ENCODE measurements at places on chromosomes 1 and 21. TPM values are rescaled to one million over a fixed set of nuclear protein-coding genes. Genes with fewer than 3 reads are reported as not detected.

GRCh38 chr1:19240673-19241538 is 10.4 kb downstream of the EMC1 start:
- DNase-seq = peak; percentile 51

DNA sequence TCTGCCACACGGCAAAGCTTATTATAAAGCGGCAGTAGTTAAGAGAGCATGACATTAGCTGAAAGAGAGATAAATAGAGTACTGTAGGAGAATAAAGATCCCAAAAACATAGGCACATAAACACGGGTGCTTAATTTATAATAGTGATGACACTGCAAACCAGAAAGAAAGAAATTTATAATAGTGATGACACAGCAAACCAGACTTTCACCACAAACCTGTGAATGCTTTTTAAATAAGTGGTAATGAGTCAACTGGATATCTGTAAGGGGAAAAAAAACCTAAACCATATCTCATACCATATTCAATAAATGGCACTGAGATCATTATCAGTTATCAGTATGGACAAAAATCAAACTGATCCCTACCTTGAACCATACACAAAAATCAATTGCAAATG is 25.5 kb downstream of the USP1 start:
- DNase-seq = no peak

DNA sequence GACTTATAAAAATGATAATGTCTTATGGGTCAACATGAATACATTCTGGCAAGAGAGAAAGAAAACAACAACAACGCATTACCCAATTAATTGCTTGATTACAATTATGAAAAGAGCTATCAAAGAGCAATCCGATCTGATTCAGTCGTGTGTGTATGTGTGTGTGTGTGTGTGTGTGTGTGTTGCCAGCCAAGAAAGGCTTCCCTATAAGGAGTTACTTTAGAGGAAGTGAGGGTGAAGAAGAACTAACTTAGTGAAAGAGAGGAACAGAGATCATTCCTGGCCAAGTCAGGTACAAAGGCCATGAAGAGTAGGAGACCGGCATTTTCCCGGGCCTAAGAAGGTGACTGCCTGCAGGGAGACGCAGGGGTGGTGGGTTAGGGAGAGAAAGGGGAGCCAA is 9.4 kb downstream of the TMEM35B start:
- no peak for DNase-seq

The CGN gene
- total RNA-seq = 1.8 TPM

GRCh38 chr1:107272321-107272720 is 131.5 kb downstream of the NTNG1 start:
- no peak for DNase-seq

DNA sequence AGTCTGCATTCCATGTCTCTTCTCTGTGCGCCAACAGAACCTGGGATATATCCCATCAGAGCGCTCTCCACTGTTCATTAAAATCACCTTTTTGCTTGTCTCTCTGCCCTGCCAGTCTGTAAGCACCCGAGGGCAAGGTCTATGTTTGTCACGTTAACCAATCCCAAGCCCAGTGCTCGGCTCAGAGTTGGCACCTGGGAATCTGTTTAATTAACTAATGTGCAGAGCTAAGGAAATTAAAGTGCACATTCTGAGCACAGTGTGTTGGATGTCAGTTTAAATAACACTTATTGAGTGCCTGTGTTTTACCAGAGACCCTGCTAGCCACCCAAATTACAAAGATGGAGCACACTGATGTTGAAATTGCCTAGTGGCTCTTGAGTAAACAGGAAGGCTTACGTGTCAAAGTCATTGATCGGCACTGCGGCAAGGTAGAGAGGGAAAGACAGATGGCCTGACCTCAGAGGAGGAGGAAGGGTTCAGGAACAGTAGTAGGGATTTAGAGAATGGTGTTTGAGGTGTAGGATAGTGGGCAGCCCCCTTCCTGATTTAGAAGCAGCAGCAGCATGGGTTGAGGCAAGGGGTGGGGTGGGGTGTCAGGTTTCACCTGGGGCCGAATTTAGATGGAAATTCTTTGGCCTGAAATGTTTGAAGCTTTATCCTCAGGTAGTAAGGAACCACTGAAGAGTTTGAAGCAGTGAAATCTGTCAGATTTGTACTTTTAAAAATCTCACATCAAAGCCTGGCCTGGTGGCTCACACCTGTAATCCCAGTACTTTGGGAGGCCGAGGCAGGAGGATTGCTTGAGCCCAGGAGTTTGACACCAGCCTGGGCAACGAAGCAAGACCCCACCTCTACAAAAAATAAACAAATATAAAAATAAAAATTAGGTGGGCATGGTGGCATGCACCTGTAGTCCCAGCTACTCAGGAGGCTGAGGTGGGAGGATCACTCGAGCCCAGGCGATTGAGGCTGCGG is 7.7 kb downstream of the ARMH1 start:
- no peak for DNase-seq

GRCh38 chr1:3441410-3441847 is 13.0 kb upstream of the ARHGEF16 start:
- no peak for DNase-seq

The TRIM67 gene
- not detected for total RNA-seq

The TINAGL1 gene
- 0.90 TPM for total RNA-seq

The KIF21B gene
- 2.4 TPM for total RNA-seq

All from H4 (cell line).